Regular cardiac myocyte (primary cell): ENCODE measurements at places on chromosomes 4 and X. TPM values are rescaled to one million over a fixed set of nuclear protein-coding genes. Genes with fewer than 3 reads are reported as not detected.

The ARHGEF9 gene
- total RNA-seq, result 11.3 and 23.1 TPM in 2 replicates

The HERC5 gene
- total RNA-seq, result 0.77 and 5.1 TPM in 2 replicates

The ENPP6 gene
- total RNA-seq, result under 0.01 TPM in 1 of 2 replicates, not detected in the other

The SPATA4 gene
- total RNA-seq, result 0.19 and 0.28 TPM in 2 replicates

The CCDC158 gene
- 0.19 and 1.1 TPM in 2 replicates for total RNA-seq

The REPS2 gene
- total RNA-seq, result 0.38 and 0.85 TPM in 2 replicates

The GPM6B gene
- total RNA-seq, result 3.1 and 5.4 TPM in 2 replicates

The PRSS48 gene
- not detected in 2 replicates for total RNA-seq

The IDS gene
- total RNA-seq, result 29.1 and 59.5 TPM in 2 replicates

The PPP4R3C gene
- not detected in 2 replicates for total RNA-seq

The C4orf36 gene
- under 0.01 and 0.38 TPM in 2 replicates for total RNA-seq

The CCDC110 gene
- total RNA-seq, result 2.3 and 20.3 TPM in 2 replicates

The MPP1 gene
- 20.9 and 42.9 TPM in 2 replicates for total RNA-seq

The NSUN7 gene
- under 0.01 TPM in 1 of 2 replicates, not detected in the other for total RNA-seq

The SPINK2 gene
- not detected in 2 replicates for total RNA-seq

The DSPP gene
- total RNA-seq, result not detected in 2 replicates

The HS6ST2 gene
- total RNA-seq, result under 0.01 TPM in 1 of 2 replicates, not detected in the other

The SOD3 gene
- 9.4 and 156 TPM in 2 replicates for total RNA-seq

The SLIT2 gene
- 18.6 and 24.2 TPM in 2 replicates for total RNA-seq

The H2BW1 gene
- total RNA-seq, result not detected in 2 replicates

The WWC2 gene
- total RNA-seq, result 22.8 and 36.4 TPM in 2 replicates
